Parietal lobe (tissue), 2 donors: ENCODE measurements at places on chromosomes 4 and X. TPM values are rescaled to one million over a fixed set of nuclear protein-coding genes. Genes with fewer than 3 reads are reported as not detected.

The GAB3 gene
- total RNA-seq, result 0.94 TPM

The RAB39B gene
- 27.2 TPM for total RNA-seq

The MAGEC1 gene
- not detected for total RNA-seq

The ARMCX4 gene
- total RNA-seq, result 32.9 TPM

The ITIH6 gene
- not detected for total RNA-seq

The SHROOM4 gene
- 3.8 TPM for total RNA-seq

The AKAP14 gene
- total RNA-seq, result not detected

The PNMA5 gene
- 2.8 TPM for total RNA-seq

The NPY5R gene
- 13.1 TPM for total RNA-seq

The CSAG3 gene
- not detected for total RNA-seq

The PRDM8 gene
- total RNA-seq, result 34.1 TPM

The PDZD4 gene
- total RNA-seq, result 151 TPM

The CFAP299 gene
- total RNA-seq, result 1.9 TPM

The EFHC2 gene
- 3.1 TPM for total RNA-seq

The GASK1B gene
- 8.8 TPM for total RNA-seq

The ATP2B3 gene
- 11.6 TPM for total RNA-seq
